Caco-2 (cell line): ENCODE measurements at places on chromosomes 2 and 18. TPM values are rescaled to one million over a fixed set of nuclear protein-coding genes. Genes with fewer than 3 reads are reported as not detected.

DNA sequence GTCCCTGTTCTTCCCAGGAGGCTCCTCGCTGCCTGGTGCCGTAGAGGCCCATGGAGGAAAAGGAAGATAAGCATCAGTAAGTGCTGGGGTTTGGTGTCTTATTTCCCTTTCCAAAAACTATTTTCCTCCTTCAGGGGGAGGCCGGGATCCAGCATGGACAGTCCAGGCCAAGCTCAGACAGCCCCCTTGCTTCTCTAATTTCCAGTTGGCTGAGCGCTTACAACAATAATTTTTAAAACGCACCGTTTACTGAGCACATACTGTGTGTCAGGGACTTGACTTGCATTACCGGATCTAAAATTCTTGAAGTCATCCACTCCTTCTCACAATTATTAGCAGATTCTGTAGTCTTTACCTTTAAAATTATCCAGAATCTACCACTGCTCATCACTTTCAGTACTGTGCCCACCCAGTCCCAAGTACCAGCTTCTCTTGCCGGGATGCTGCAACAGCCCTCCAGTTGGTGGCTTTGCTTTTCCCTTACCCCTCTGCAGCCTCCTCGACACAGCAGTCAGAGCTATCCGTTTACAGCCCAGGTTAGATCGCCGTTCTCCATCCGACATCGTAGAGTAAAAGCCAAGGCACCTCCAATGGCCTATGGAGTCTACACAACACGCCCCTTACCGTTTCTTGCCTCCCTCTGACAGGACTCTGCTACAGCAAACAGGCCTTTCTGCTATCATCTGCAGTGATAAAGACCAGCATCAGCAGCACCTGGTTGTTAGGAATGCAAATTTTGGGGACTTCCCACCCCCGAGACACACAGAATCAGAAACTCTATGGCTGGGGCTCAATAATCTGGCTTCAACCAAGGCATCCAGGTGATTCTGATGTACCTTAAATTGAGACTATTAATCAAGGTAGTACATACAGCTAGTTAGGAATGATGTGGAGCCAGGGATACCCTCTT is 75.2 kb upstream of the TSPYL6 start:
- peak overlapping the region; percentile 60 for H3K4me3 ChIP-seq
- no peak for DNase-seq
- H3K36me3 ChIP-seq = no peaks in the 10 kb centered on the region
- H3K27ac ChIP-seq = peak overlapping the region; percentile 86
- H3K27me3 ChIP-seq = no peaks in the 10 kb centered on the region

DNA sequence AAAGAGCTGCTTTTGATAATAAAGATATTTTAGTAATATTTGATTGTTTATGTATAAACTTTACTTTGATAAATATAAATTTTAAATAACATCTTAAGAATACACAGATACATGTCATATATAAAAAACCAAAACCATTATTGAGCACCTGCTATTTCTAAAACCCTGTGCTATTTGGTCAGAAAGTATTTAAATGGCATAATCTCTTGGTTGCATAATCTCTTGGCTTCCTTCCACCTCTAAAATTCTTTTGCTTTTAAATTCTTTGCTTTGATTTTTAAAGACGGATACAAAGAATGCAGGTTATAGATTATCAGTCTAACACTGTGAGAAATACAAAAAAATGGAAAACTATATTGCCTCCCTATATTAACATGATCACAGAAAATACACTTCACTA is 36.9 kb downstream of the ACMSD start:
- H3K27me3 ChIP-seq = no peaks in the 10 kb centered on the region
- H3K4me3 ChIP-seq = no peak overlapping the region
- no peak overlapping the region for H3K27ac ChIP-seq
- H3K36me3 ChIP-seq = no peaks in the 10 kb centered on the region

DNA sequence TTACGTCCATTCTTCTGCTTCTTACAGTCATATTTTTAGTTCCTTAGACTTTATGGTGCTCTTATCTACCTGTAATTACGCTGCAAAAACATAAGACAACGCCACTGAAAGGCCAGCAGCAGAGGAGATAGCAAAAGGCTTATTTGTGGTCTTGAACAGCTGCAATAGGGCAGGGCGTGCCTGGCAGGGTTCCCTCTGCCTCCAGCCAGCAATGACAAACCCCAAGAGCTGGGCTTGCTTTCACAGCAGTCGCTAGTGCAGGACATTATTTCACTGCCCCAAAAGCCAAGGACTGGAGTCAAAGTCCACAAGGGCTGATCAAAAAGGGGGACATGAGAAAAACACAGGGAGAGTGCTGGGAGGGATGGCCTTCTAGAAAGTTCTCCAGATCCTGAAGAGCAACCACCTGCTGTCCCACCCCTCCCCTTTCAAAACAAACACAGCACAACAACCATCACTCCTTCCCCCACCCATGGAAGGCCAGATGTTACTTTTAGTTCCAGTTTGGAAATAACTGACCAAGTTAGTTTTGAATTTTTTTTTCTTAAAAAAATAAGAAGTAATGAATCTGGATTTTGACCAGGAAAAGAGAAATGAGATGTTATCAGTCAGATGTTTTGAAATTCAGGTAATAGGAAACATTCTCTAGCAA is 127.8 kb downstream of the RBMS1 start:
- H3K4me3 ChIP-seq = no peak overlapping the region
- H3K4me1 ChIP-seq = peaks cover 21% of the 10 kb centered on the region
- no peak overlapping the region for H3K27ac ChIP-seq
- no peaks in the 10 kb centered on the region for H3K27me3 ChIP-seq
- no peak for DNase-seq

ASB18 gene
- total RNA-seq = not detected in 2 replicates

ANKRD62 gene
- total RNA-seq = not detected in 2 replicates
